ENCODE measurements at places on chromosomes 13 and 19.
A peak's percentile ranks its signal among the peaks of the same experiment; 100 is the strongest.

- DNase-seq = peak; percentile 35
Measured at GRCh38 chr13:97194479-97194878, 27.7 kb upstream of the MBNL2 start.

GRCh38 chr19:36850559-36851442, at the start of gene ZNF345:
Gene ZNF345, plus strand, starts transcription at chr19:36850876. Its CDS starts 25,955 bp downstream, at chr19:36876831.
- DNase-seq = peak; percentile 77

DNA sequence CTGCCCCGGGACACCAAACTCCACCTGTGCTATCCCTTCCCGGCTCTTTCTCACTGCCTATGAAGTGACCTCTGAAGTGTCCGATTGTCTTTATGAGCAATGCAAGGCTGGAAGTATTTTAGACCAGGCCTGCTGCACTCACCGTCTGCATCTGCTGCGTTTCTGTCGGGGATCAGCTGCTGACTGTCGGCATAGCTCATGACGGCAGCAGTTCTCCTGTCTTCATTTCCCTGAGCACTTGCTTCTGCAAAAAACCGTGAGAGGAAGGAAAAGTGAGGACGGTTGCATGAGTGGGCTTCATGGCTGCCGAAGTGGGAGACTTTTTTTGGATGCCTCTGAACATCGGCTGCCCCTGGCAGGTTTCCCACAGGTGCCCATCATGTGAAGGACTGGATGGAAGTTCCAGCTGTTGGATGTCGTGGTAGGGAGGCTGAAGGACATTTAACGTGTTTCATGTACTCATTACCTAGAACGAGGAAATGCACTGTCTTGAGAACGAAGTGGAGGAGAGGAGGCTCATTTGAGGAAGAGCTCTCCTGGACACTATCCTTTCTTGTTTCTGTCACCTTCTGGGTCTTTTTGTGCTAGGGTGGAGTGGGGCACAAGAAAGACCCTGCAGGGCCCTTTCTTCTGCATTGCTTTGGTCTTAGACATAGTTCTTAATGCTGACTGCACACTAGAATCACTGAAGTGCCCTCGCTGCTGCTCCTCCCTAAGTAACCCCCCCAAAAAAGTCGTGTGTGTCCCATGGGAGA, 94.7 kb downstream of the RNASEH2B start:
- no peak for DNase-seq

DNA sequence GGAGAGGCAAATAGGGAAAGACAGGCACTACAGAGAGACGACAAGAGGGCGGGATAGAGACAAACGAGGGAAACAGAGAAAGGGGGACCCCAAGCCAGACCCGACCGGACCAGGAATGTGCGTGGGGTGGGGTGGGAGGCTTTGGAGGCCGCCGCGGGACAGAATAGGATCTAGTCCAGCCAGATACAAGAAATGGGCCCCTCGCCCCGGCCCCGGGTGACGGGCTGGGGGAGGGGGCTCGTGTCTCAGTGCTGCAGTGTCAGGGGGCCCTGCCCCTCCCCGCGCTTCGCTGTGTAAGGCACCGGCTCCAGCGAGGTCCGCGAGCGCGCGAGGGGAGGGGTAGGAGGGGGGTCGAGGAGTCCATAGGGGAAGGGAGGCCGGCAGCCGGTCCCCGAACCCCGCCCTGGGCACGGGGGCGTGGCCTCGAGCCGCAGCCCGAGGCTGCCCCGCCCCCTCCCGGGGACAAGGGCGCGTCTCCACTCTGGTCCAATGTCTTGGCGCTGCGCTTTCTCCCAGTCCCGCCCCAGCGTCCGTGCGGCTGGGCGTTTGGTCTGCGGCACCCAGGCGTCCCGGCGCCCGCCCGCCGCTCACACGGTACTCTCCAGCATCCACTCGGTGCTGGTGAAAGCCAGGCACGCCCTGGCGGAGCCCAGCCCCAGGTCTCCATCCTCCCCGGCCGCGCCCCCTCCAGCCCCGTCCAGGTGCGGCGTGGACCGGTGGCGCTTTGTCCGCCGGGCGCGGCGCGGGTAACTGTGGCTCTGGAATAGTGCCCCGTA, 11.0 kb downstream of the IFNL1 start:
- DNase-seq = peak; percentile 31

DNA sequence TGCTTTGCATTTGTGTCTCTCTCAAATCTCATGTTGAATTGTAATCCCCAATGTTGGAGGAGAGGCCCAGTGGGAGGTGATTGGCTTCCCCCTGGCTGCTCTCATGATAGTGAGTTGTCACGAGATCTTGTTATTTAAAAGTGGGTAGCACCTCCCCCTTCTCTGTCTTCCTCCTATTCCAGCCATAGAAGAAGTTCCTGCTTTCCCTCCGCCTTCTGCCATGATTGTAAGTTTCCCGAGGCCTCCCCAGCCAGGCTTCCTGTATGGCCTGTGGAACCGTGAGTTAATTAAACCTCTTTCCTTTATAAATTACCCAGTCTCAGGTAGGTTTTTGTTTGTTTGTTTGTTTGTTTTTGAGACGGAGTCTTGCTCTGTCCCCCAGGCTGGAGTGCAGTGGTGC, 3.8 kb downstream of the LILRA4 start:
- no peak for DNase-seq

- DNase-seq = no peak
Measured at GRCh38 chr13:97435323-97435722, 1.4 kb downstream of the RAP2A start.

GRCh38 chr19:34402074-34402600, 2.1 kb upstream of the PDCD2L start:
- no peak for DNase-seq

DNA sequence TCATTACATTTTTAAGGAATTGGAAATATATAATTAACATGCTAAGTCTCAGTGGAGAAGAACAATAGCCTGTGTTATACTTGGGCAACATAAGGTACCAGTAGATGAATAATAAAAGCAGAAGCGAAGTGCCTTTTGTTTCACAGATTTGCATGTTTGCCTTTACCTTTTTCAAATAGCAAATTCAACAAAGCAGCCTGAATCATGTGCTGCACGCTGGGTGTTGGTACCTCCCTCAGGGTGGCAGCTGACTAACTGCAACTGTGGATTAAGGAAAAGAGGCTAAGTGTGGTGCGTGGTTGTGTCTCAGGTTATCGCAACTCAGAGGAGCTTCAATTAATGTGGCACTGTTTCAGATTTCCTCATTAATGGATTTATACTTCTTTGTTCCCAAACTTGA, 189.0 kb downstream of the LMO7 start:
- DNase-seq = no peak

DNA sequence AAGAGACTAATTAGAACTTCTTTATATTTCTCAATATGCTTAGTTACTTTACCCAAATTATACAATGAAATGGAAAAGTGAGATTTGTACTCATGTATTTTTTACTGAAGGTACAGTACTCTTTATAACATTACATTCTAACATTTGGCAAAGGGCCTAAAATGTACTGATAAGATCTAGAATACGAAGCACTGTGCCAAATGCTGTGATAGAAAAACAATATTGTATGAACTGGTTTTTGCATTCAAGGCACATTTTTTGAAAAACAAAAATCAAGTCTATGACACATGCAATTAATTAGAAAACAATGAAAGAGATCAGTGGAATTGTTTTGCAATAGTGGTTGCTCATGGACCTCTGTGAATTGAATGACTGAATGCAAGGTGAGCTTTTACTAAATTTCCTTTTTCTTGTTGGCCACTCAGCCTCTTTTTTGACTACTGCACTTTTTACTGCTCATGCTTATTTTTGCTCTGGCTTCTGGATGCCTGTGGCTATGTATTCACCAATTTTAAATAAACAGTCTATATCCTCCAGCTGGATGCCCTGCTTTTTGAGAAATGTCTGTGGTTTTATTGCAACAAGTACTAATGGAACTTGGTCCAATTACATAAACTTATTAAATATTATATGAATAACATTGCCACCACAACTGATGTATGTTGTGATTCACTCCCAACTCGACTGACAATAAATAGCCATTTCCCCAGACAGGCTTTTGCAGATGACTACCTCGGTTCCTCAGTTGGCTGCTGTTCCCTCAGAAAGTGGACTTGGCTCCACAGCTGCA, 41.4 kb upstream of the OBI1 start:
- no peak for DNase-seq

GRCh38 chr19:33778089-33778791, 18.4 kb upstream of the KCTD15 start:
- DNase-seq = peak; percentile 75

DNA sequence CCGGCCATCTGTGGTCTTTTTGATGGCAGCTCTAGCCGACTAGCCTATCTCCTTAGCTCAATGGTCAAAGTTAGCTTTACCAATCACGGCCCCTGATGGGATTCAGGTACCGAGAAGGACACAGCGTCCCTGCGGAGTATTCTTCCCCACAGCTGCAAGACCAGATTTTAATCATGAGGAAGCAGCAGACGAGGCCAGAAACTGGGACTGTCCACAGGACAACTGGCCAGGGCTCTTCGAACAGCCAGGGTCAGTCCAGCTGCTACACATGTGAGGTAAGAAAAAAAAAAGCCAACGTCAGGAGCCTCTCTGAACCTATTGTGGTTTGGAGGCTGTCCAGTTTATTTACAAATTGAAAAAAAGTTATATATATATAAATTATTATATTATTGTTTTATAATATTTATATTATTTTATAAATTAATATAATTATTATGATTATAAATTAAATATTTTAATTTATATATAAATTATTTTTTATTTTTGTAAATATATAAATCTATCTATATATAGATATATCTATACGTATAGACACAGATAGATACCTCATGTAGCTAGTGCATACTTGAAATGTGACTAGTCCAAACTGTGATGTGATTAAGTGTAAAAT, 10.8 kb downstream of the RINL start:
- DNase-seq = no peak

- no peak for DNase-seq
Measured at GRCh38 chr19:19217099-19217498, 5.3 kb downstream of the NCAN start.

- no peak for DNase-seq
Measured at GRCh38 chr13:79799059-79799867, 318.3 kb downstream of the NDFIP2 start.

DNA sequence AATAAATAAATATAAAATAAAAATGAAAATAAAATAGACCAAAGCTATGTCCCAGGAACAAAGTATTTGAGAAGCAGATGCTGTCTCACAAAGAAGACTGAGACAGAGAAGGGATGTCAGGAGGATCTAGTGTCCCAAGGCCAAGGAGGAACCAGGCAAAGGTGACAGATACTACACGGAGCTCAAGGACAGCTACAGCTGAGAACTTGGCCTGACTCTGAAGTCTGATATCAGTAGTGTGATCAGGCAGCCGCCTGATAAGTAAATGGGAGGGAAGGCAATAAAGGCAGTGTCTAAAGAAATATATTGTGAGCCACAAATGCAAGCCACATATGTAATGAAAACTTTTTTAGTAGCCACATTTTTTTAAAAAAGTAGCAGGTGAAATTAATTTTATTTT, 20.4 kb upstream of the NANOS3 start:
- DNase-seq = no peak

DNA sequence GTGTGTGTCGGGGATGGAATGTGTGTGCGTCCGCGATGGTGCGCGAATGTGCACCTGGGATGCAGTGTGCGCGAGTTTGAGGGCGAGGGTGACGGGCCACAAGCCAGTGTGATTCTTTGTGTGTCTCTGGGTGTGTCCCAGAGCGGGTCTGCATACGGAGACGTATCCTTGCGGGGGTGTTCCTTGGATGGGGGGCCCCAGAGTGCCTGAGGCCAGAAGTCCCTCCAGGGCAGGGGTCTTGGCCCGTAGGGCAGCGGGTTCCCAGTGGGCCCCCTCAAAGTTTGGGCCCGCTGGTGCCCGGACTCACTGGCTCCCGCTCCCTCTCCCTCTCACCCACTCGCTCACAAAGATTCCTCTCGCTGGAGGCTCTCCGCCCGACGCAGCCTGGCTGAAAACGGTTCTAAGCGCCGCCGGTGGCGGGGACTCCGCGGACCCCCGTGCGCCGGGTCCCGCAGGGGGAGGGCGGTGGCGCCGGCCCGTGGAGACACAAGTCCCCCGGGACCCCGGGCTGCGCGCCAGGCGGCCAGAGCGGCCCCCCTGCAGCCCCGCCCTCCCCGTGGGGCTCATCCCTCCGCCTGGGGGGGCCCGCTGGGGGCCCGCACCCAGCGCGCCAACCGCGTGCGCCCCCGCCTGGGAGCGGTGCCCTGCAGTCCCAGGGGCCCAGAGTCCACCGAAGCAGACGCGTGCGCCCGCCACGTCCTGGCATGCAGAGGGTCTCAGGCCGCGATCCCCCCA, 886 bp downstream of the CRLF1 start:
- DNase-seq = no peak

GRCh38 chr19:48842789-48843162, 6.5 kb upstream of the HSD17B14 start:
- DNase-seq = peak; percentile 53

DNA sequence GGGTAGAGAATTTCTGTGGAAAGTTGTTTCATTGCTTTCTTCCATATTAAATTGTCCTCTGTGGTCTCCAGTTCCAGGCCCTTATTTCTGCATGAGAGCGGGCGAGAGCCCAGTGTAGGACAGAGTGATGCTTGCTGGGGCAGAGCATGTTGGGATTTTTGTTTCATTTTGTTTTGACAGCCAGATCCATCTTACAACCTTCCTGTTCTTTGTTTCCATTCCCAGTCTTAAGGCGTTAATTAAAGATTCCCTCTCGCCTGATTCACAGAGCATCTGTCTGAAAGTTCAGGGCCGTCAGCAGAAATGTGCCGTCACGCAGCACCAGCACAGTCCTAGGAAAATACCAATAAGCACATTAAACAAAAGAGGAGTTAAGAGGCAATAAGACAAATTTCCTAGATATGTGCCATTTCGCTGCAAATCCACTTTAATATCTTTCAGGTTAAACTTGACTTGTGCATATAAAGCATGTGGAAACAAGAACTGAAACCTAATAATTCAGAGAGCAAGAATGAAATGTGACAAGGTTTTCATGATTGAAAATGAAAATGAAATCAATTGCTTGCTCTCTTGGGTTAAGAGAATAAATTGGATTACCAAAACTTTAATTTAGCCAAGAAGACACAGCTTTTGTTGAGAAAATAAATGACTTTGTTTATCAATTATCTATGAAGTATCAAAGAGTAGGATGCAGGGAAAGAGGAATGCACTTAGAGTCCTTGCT, 210.7 kb upstream of the SLC10A2 start:
- no peak for DNase-seq

DNA sequence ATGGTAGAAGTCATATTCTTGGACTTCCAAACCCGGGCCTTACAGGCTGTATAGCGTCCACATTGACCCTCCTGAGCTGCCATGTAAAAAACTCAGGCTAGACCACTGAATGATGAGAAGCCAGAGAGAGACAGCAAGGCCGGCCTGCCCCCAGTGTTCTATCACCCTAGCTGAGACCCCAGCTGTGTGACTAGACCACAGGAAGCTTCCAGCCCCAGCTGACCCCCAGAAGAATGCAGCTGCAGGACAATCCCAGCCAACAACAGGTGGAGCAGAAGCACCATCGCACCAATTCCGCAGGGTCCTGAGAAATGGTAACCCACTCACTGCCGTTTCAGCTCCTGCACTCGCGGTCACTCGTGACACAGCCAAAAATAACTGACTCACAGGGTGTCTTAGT, 2.9 kb upstream of the ATP11A start:
- no peak for DNase-seq
